ENCODE measurements at places on chromosomes 12 and 14. TPM values are rescaled to one million over a fixed set of nuclear protein-coding genes. Genes with fewer than 3 reads are reported as not detected.
A peak's percentile ranks its signal among the peaks of the same experiment; 100 is the strongest.

DNA sequence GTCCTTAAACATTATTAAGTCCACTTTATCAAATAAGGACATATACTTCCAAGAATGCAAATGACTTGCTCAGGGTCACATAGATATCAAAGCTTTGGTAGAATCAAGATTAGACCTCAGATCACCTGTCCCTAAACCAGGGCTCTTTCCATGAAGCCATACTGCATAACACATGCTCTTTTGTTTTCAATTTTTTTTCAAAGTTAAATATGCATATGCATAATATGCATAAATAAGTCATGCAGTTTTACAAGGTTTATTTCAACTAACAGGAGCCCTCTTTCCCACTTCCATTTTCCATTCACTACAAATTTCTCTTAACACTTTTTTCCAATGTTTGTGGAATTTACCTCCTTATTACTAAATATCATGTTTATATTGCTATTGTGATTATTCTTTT lies 53.1 kb downstream of the SIX1 start:
- DNase-seq, result no peak

GRCh38 chr12:67501362-67501761 lies 147.2 kb upstream of the DYRK2 start:
- no peak for DNase-seq

DNA sequence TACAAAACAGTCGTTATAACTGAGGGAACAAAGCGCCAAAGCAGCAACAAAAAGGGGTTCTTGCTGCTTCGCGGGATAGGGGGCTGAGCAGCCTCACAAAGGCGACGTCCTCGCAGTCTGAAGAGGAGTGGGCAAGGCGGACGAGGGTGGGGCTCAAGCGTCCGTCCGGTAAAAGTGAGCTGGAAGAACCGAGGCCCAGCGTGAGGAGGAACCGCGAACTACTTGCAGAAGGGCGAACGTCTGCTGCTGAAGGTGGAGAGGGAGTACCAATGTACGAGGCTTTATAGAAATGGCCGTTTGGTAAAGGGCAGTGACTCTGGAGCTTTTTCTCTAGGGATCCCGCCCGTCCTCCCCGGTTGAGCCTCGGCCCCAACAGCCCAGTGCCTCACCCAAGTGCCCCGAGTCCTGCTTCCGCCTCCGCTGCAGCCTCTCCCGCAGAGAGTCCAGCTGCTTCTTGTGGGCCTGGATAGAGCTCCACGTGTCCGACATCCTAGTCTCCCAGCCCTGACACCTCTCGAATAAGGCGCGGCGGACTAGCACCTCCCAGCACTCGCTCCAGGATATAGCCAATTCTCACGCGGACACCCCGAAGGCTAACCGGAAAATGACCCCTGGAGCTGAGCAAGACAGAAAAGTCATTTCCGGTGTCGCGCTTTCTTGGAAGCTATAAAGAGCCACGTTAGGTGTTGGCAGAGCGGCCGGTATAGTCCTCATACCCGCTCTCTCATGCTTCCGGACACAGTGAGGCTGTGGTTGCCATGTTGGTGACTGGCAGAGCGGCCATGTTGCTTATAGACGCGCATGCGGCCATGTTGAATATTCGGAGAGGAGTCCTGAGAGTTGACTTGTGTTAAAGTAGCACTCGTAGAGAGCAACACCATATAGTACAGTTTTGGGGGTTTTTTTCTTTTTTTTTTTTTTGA lies at the start of gene METTL3:
TSS of gene METTL3 (minus strand) at position 606 of the 923 bp plus-strand sequence. CDS start at position 489, 117 bp downstream.
- peak; percentile 99 for DNase-seq

GRCh38 chr12:120359128-120359527 lies 9.8 kb downstream of the MSI1 start:
- DNase-seq, result no peak

GRCh38 chr14:101584055-101584859 lies 23.0 kb downstream of the DIO3 start:
- DNase-seq, result peak; percentile 70

GRCh38 chr12:21551841-21552465 lies 25.9 kb downstream of the SPX start:
- peak; percentile 84 for DNase-seq

DNA sequence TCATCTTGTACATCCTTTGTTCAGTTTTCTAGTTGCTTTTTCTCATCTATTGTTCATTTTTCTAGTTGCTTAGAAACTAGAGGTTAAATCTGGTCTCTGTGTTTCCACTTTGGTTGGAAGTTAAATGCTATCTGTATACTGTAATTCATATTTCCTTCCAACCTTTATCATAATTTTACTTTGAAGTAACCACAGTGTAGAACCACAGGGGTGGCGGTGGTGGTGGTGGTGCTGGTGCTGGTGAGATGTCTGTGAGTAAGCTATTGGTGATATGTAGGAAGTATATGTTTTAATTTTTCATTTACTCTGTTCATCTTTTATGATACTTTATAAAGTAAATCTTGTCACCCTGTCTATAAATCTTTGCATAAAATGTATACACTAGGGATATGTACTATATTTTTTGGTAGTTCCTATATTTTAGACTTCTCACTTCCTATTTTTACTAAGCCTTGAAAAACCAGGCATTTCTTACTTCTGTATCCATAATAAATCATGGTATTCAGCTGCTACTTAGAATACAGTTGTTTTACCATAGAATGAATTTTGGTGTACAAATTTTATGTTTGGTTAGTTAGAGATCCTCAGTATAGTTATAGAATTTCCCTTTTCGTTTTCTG lies 31.9 kb downstream of the CCDC91 start:
- no peak for DNase-seq

DNA sequence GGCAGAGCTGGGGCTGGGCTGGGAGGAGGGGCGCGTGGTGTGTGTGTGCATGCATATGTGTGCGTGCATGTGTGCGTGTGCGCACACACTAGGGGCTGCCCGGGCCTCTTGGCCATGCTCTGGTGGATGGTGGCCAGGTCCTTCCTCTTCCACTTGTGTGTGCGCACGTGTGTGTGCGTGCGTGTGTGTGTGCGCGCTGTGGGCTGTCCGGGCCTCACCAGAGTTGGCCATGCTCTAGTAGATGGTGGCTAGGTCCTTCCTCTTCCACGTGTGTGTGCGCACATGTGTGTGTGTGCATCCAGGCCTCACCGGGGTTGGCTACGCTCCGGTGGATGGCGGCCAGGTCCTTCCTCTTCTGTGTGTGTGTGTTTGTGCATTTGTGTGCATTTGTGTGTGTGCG lies 24.7 kb downstream of the FOXN4 start:
- no peak for DNase-seq

- DNase-seq, result no peak
Observed at GRCh38 chr12:119432949-119433348, 98.4 kb downstream of the CCDC60 start.

GRCh38 chr12:65634626-65635331 lies 189.5 kb upstream of the HMGA2 start:
- no peak for DNase-seq

- no peak for DNase-seq
Observed at GRCh38 chr14:53850714-53851296, 105.8 kb downstream of the BMP4 start.

GRCh38 chr12:58253663-58254062 lies 312.3 kb downstream of the ATP23 start:
- no peak for DNase-seq

Gene TPPP2
- 0.28 TPM for polyA plus RNA-seq

Gene DYRK2
- 53.6 TPM for polyA plus RNA-seq

Gene HCAR2
- polyA plus RNA-seq, result 0.14 TPM

Gene TRHDE
- 1.6 TPM for polyA plus RNA-seq

Gene KRT6C
- polyA plus RNA-seq, result not detected

Gene SLC16A7
- polyA plus RNA-seq, result 4.7 TPM

Gene CLEC14A
- 24.6 TPM for polyA plus RNA-seq

Gene MANSC4
- polyA plus RNA-seq, result 0.31 TPM

Gene TAS2R14
- polyA plus RNA-seq, result 3.5 TPM
